ENCODE measurements at places on chromosomes 12 and 14. TPM values are rescaled to one million over a fixed set of nuclear protein-coding genes. Genes with fewer than 3 reads are reported as not detected.

DNA sequence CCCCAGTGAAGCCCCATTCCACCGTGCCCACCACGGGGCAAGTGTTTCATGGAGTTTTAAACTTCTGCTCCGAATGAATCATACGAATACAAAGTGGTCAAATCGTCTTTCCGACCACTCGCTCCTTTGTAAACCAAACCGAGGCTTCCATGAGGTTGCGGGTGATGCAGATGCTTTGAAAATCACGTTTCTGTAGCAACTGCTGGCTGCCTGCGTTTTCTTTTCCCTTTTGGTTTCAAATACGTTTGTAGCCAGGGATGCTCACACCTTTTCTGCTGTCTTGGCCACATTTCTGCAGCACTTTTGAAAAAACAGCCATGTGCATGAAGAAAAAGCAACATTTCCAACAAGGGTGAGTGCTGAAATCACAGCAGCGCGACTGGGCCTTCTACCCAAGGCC lies 33.7 kb downstream of the RFLNA start:
- DNase-seq, result no peak

DNA sequence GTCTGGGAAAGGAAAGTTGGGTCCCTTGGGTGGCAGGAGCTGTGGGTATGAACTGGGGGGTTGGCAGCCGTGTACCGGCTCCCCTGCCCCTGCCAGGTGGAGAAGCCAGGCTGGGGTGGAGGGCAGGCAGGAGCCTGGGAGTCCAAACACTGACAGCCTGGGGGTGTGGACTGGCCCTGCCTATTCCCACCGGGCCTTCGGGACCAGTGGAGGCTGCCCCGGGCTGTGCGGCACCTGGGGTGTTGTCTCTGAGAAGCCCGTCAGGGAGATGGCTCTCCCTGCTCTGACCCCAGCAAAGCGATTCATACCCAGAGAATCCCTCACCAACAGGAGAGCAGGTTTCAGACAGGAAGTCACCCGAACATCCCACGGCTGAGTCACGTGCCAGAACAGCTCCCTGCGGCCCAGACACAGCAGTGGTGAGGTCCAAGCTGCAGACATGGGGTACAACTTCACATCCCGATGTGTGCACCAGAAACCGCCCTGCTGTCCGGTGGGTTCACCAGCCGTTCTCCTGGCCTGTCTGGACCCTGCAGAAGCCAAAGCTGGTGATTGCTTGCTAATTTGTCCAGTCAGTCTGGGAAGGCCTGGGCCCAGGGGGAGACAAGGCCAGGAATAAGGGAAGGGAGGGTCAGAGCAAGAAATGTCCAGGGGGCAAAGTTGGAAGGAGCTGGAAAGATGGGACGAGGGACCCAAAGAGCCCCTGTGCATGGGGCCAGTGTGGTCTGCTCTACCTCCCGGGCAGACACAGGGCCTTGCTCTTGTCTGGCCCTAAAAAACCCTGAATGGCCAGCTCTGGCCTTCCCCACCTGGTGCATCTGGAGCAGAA lies 2.1 kb upstream of the GPR132 start:
- DNase-seq, result no peak

DNA sequence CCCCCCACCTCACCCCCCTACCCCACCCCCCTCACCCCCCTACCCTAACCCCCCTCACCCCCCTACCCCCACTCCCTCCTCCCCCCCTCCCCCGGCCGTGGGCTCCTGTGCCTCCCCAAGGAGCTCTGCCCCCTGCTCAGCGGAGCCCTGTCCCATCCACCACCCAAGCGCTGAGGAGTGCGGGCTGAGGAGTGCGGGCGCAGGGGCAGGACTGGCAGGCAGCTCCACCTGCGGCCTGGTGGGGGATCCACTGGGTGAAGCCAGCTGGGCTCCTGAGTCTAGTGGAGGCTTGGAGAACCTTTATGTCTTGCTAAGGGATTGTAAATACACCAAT lies 2.3 kb upstream of the JPH4 start:
- no peak for DNase-seq

GRCh38 chr12:132524405-132524804 lies 34.5 kb downstream of the FBRSL1 start:
- no peak for DNase-seq

Gene KCNC2
- total RNA-seq, result not detected

DNA sequence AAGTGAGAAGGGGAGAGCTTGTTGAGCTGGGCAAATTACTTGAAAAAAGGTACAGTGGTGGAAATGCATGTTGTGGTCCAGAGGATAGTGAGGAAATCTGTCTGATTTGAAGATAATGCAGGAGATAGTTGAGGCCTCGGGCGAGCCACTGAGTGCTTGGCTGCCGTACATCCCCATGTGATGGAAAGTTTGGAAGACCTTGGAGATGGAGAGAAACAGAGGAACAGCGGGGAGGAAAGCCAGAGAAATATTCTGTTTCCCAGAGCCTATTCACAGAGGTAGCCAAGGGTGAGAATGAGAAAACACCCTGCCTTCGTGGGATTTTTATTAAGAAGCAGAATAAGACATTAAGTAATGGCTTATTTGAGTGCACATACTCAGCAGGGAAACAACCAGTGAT lies 498.2 kb downstream of the BCL11B start:
- no peak for DNase-seq

GRCh38 chr14:33464254-33464962 lies 486.5 kb downstream of the EGLN3 start:
- no peak for DNase-seq

DNA sequence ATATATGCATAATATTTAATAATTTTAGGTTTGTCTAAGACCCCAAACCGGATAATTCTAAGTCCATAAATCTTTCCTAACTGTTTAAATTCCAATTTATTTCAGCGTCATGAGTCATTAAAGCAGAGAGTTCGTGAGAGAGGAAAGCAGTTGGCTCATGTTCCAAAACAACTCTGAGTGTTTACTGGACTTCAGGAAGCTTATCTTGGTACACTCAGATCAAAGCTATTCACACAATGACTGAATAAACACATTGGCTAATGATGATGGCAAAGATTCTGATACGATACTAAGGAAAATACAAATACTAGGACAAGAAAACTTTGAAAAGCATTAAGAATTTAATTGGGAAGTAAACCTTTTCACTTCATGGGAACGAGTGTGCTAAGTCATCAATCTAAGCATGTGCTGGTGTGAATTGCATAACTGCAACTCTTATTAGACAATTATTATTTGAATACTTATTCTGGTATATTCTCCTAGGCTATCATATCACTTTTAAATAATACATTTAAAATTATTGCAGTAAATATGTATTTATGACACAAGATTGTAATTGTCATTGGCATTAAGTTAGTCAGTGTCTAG lies 34.8 kb upstream of the CLEC14A start:
- DNase-seq, result no peak

DNA sequence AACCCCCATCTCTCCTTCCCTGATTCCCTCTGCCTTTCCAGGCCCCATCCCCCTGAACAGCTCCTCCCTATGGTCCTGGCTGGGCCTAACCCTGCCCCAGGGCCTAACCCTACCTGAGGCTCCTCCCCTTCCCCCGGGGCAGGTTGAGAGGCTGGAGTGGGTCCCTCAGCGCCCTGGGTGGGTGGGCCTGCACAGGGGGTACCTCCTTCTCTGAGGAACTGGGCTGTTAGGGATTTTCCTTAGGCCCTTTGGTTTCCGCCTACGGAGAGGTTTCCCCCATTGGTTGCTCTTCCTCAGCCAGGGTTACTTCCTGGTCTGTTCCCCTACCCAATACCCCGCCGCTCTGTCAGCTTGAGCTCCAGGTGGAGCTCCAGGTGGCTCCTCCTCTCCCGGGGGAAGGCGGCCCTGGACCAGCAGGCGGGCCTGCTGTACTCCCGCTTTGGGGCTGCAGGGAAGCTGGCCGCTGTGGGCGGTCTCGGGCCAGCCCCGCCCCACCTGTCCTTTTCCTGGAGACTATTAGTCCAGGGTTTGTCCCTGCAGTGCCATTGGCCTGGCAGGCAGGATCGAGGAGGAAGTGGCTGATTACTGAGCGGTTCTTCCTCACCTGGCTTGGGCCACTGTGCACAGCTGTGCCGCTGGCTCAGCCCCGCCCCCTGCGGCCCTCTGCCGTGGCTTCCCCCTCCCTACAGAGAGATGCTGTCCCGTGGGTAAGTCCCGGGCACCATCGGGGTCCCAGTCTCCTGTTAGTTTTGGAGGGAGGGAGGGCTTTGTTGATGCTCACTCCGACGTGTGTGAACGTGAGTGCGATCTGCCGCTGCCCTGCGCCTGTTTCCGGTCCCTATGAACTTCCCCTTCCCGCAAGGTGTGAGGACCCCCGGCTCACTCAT lies 2.5 kb downstream of the C12orf57 start:
- peak; percentile 87 for DNase-seq

DNA sequence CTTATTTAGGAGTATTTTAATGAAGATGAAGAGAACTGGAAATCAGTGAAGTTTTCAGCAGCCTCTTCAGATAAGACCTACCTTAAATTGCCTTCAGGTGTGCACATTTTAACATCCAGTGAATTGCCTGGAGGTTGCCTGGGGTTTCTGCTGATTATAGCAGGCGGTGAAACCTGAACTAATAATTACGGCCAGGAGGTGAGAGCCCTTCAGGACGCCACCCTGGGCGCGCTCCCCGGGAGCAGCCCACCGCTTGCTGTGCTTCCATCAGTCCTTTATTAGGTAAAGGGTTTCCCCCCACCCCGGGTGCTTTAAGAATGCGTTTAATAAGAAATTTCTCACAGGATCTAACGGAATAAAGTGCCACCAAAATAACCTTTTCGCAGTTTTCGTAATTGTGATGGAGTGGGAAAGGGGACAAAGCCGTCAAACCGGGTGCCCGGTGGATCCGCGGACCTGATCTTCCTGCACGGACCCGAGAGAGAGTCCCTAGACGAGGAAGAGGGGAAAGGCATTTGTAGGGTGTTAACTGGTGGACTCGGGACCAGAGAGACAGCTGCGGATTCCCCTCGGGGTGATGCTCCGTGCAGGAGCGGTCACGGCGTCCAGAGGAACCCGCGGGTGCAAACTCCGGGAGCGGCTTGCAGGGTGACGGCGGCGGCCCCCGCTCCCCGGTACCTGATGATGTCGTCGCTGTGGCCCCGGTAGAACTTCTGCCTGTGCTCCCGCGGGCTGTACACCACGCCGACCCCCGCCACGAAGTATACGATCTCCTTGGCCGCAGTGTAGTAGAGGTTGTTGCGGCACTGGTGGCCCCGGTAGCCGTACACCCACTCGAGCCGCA lies 902 bp downstream of the EML5 start:
- DNase-seq, result peak; percentile 65

- DNase-seq, result no peak
These were observed 1.0 kb downstream of the ITFG2 start for GRCh38 chr12:2813214-2814185.

Gene APOF
- not detected for total RNA-seq

Gene DHRS2
- 0.52 TPM for total RNA-seq

DNA sequence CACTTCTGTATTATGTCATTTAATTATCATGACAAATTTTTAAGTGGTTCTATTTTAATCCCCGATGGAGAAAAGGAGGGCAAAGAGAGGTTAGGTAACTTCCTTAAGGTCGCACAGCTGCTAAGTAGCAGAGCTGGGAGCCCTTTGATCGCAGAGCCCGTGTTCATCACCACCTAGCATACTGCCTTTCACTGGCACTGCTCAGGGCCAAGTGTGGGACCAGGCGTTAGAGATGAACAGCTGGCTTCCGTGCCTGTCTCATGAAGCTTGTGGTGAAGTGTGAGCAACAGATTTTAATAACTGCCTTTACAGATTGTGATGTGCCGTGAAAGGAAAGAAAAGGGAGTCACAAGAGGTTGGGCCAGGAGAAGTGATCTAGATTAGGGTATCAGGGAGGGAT lies 273.6 kb downstream of the AKAP6 start:
- DNase-seq, result no peak

DNA sequence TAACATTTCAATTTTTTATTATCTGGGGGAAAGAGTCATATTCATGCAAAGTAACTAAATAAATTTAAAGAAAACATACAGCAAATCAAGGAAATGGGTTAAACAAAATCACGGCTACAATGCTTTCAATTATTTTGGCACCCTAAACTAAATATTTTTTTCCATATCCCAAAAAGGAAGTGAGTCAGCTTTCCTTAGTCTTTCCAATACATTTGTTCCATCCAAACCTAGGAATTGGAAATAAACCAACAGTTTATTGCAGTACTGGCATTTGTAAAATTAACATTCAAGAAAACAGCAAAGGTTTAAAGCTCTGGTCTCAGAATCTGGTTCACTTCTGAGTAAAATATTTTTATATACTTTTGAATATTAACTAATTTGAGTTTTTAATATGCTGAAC lies 89.2 kb downstream of the BCL2L14 start:
- DNase-seq, result no peak

Gene C14orf180
- 0.30 TPM for total RNA-seq

Gene DPF3
- 3.4 TPM for total RNA-seq

Gene IL31
- not detected for total RNA-seq

GRCh38 chr14:83172363-83172762 lies 1638.7 kb upstream of the SEL1L start:
- no peak for DNase-seq

GRCh38 chr14:104192883-104193245 lies 54.5 kb downstream of the KIF26A start:
- no peak for DNase-seq

Gene LRRC10
- total RNA-seq, result not detected

Gene TMEM233
- 0.19 TPM for total RNA-seq

GRCh38 chr14:23428686-23429495 lies 6.6 kb downstream of the MYH7 start:
- peak; percentile 53 for DNase-seq

- DNase-seq, result no peak
These were observed 4.6 kb upstream of the CEP128 start for GRCh38 chr14:80946187-80946586.

GRCh38 chr14:64807551-64807950 lies 72.2 kb downstream of the SPTB start:
- DNase-seq, result no peak

- DNase-seq, result peak; percentile 83
These were observed 622 bp downstream of the TECPR2 start for GRCh38 chr14:102363182-102363943.

- DNase-seq, result no peak
These were observed 15.3 kb upstream of the SPSB2 start for GRCh38 chr12:6888360-6888759.

GRCh38 chr12:115712676-115713075 lies 564.8 kb downstream of the MED13L start:
- DNase-seq, result no peak

DNA sequence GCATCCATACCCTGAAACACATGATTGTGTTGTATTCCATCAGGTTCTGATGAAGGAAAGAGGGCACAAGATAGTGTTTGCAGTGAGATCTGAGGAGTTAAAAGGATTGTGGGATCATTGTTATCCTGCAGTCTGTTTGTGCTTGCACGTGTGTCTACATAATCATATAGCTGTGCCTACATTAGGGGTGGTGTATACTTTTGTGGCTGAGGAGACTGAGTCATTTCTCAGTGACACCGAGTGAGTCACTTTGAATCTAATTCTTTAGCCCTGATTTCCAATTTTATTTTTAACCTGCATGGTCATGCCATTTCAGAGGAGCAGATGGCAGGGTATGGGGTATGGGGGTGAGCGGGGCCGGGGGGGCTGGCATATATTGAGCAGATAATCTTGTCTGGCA lies 133.2 kb downstream of the ANO4 start:
- DNase-seq, result no peak

Gene RABGGTA
- 65.9 TPM for total RNA-seq

GRCh38 chr14:61504901-61505300 lies 183.5 kb downstream of the PRKCH start:
- DNase-seq, result no peak

Gene HRK
- total RNA-seq, result not detected
